NCI-H2107 (cell line): ENCODE measurements at places on chromosomes 2 and 18.

GRCh38 chr18:26479065-26479680 is 69.2 kb downstream of the KCTD1 start:
- DNase-seq: no peak

DNA sequence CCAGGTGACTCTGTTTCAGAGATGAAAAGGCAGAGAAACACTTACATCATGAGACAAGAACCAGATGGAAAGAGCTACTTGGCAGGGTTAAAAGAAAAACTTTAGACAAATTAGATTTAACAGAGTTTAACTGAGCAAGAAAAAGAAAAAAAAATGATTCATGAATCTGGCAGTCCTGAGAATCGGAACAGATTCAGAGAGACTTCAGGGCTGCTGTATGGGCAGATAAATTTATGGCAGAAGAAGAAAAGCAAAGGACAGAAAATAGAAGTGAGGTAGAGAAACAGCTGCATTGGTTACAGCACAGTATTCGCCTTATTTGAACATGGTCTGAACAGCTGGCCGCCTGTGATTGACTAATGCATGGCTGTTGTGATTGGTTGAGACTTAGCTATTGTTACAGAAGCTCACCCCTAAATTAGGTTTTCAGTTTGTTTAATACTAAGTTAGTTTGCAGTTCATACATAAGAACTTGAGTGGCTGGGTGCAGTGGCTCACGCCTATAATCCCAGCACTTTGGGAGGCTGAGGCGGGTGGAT is 43.0 kb upstream of the RHOB start:
- no peak for DNase-seq

- no peak for DNase-seq
These were observed 53.5 kb downstream of the MEP1B start for GRCh38 chr18:32243358-32243757.

- DNase-seq: no peak
These were observed 389.9 kb upstream of the CDH20 start for GRCh38 chr18:60943297-60943696.
